Peyer's patch (tissue), 4 donors: ENCODE measurements at places on chromosomes 2 and 18.

DNA sequence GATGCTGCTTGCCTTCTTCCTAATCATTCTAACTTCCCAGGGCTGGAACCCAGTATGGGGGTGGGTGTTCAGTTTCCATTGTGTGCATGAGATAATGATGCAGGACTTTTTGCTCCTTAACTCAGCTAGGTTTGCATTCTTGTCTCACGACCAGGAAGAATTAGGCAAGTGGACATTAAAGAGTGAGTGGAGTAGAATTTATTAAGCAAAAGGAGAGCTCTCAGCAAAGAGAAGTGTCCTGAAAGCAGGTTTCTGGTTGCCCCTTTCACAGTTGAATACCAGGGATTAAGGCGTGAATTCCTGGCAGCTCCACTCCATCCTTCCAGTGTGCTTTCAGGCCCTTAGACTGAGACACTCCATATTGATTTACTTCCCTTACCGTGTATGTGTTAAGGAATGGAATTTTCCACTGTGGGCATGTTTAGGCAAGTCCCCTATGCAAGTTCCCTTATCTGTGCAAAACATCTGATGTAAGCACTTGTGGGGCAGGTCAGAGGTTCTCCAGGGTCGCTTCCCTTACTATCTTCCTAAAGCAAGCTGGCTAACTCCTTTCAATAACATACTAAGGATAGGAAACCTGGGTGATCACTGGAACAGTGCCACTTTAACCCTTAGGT is 126.5 kb downstream of the GPR39 start:
- no peak for DNase-seq

DNA sequence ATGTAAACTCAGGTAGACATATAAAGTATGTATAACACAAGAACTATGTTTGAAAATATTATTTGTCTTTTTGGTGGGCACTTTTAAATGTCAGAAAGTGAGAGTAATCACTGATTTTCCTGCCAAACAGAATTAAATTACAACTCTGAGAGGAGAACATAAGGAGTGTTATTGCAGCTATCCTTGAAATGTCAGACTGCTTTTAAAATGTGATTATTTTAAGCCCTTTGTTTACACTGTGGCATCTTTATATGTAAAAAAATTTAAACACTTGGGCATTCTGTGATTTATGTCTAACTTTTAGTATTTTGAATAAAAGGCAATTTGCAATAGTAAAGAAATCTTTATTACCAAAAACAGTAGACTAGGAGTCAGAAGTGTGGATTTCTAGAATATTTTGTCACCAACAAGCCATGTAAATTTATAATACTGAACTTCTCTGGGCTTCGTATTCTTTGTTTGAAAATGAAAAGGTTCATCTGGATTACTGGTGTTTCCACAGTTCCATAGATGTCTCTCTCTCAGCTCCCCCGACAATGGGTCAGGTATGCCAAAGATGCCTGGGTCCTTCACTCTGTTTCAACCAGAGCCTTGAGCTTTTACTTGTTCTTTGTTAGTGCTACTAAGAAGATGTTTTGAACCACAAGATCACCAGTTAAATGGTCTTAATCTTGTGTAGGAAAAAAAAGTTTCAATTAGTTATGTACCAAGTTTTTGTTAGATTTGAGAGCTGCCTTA is 38.8 kb downstream of the GULP1 start:
- DNase-seq = no peak

- DNase-seq = peak; percentile 98
These were observed at the start of gene LRATD1 for GRCh38 chr2:14632133-14632936. Gene LRATD1, plus strand, starts transcription at chr2:14632717. Its CDS starts 1,263 bp downstream, at chr2:14633980.

GRCh38 chr2:129910446-129911362 is 68.8 kb upstream of the RAB6C start:
- DNase-seq = peak; percentile 21

- no peak for DNase-seq
These were observed 215.0 kb downstream of the TPGS2 start for GRCh38 chr18:36613810-36614209.

DNA sequence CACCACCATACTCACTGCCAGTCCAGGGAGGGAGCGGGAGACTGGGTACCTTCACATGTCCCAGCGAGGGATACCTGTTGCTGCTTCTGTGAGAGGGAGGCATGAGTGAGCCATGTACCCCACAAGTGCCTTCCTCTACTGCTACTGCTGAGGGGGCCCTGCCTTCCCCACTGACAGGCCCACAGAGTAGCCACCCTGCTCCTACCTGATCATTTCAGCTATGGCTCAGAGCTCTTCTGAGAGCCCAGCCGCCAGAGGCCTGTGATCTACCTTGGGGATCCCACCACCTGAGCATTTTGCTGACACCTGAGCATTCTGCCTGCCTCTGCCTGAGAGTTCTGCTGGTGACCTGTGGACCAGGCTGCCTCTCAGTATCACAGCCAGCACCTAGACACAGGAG is 137.6 kb downstream of the FSIP2 start:
- no peak for DNase-seq

- no peak for DNase-seq
These were observed 331.4 kb downstream of the EXOC6B start for GRCh38 chr2:72494392-72494791.

DNA sequence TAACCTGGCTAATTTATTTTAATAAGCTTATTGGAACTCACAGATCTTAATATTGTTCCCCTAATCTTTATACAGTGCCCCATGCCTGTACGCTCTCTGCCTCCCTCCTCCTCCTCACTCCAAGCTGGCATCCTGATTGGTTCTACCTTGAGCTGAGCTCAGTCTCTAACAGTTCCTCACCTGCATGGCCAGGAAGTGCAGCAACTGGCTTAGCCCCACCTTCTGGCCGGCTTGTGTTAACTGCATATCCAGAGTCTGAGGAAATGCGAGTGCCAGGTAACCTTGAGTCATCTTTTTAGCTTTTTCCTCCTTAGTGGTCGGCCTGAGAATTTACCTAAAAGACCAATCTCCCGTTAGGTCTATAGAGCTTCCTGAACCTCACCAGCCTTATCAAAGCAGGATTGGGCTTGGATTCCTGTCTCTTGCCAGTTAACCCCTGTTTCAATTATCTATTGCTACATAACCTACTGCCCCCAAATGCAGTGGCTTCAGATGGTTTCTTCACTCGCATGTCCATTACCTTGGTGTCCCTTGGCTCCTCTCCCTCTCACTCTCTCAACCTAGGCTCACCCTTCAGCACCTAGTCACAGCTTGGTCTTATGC is 89.5 kb upstream of the STK39 start:
- peak; percentile 28 for DNase-seq

- no peak for DNase-seq
These were observed 1.6 kb downstream of the TEKT4 start for GRCh38 chr2:94872676-94873361.

- DNase-seq = no peak
These were observed 366.7 kb upstream of the DLGAP1 start for GRCh38 chr18:4821801-4822200.

DNA sequence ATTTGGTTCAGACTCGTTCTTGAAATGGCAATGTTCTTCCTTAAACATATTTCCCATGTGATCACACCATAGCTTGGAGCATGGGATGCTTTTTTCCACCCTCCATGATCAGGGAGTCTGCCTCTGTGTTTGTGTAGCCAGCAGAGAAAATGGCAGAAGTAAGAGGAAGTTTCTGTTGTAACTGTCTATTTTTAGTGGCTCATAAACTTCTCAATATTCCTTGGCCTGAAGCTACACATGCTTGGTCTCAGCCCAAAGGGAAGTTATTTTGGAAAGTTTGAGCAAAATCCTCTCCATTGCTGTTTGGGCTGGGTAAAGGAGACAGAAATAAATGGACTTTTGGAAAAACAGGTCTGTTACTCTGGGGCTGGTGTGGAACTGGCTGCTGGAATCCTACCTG is 33.4 kb upstream of the ITGA6 start:
- no peak for DNase-seq

GRCh38 chr2:170282851-170283250 is 104.9 kb downstream of the MYO3B start:
- no peak for DNase-seq

- no peak for DNase-seq
These were observed 42.0 kb downstream of the TTR start for GRCh38 chr18:31633392-31634330.

DNA sequence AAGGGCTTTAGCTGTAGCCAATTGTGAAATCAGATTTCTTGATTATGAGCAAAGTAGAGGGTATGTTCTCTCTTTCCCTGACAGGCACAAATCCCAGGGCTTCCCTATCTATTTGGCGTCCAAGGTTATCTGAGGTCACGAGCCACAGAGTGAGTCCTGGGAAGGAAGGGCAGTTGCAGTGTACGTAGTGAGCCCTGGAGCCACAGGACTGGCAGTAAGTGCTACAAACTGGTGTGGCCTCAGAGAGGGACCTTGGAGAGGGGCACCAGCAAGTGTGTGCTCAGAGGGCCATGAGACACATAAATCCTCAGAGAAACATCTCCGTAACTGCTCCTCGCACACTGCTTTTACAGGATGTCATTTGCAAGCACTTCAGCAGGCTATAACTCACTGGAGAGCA is 115.5 kb upstream of the SH3BP4 start:
- DNase-seq = no peak

GRCh38 chr2:3492951-3493614 is 26.2 kb downstream of the ADI1 start:
- DNase-seq = no peak

DNA sequence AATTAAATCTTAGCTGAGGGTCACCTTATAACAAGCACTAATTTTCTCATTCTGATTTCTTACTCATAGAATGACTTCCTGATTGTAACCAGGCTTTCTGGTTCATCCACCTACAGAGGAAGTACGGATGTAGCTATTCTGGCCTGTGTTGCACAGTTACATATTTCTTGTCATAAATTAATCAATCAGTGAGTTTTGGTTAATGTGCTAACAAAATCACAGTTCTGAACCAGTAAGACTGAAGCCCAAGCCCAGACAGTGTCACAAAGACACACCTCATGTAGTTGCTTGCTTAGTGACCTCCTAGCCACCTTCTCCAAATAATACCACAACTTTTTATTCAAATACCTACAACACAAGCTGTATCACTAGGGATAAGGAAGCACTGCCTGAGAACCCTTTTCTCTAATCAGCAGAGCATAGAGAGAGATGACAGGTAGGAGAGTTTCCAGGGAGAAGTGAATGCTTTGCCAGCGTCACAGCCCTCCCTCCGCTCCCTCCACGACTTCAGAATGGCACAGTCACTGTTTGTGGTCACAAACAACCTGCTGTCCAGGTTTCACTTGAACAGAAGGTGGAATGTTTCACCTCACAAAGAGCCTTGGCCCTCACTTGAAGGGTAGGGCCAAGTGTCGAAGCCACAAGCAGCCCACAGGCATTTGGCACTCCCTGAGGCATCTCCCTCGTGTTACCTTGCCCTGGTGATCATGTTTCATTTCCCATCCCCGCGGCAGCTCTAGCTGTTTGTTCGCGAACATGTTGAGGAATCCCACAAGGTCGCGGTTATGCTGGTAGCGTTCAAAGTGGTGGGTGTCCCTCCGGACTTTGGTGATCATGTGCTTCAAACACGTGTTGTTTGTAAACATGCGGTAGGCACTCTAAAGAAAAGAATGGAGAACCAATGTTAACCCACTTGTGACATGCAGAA is 120.8 kb upstream of the STK17B start:
- DNase-seq = no peak

DNA sequence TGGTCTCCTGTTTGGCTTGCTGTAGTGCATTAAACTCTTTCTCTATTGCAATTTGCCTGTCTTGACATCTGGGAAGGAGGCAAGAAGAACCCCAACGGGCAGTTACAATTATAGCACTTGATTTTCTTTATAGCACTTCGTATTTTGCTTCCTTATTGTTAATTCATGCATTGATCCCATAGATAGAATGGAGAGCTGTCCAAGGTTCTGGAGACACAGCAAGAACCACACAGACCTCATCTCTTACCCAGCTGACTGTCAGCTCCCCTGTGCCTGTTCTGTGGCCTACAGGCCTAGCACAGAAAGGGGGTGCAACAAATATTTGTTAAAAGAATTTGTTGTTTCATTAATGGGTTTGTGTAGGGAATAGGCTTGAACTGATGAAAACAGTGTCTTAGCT is 194.3 kb downstream of the GALNT1 start:
- DNase-seq = no peak
